ENCODE measurements at places on chromosomes 2 and 18.

DNA sequence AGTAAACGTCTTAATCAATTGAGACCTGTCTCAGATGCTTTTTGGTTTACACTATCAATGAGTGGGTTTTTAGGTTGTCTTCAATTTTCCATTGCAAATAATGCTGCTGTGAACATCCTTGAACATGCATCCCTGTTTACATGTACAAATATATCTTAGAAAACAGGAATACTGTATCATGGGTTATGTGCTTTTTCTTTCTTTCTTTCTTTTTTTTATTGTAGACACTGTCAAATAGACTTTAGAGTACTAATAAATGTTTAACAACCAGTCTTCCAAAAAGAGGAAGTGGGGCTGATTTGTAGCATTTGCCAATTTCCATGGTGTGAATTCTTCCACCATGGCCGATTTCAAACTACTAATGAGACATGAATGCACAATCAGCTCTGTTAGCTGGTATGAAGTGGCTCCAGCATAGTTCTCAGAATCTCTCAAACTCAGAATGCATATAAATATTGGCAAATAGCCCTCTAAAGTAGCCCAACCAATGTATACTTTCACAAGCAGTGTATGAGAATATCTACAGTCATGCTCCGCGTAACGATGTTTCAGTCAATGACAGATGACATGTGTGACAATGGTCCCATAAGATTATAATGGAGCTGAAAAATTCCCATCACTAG is 50.3 kb upstream of the B3GNT2 start:
- no peak for DNase-seq

DNA sequence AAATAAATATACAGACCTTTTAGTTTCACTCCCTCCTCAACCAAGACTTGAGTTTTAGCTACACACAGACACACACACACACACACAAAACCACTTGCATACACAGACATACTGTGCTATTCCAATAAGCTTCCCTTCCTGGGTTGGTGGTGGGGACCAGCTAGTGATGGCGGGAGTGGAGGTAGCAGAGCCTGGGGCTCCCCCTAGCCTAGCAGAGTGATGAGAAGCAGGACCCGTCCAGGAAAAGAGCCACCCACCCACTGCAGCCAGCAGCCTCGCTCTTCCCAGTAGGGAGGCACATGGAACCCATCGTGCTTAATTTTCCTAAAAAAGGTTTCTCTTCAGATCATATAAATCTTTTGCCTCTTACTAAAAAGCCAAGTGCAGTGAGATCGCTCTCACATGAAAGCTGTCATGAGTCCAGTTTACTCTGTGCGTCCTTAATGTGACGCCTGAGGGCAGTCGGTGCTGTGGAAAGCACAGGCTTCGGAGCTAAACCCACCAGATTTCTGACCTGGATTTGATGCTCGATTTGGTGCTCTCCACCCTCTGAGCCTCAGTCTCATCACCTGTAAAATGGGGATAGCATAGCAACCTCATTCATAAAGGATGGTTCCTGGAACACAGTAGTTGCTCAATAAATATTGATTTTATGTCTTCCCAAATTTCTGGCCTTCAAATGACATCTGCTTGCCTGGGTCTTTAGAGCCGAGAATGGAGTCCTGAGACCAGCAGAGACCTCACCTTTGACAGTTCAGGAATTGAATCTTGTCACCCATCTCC is 60.1 kb upstream of the YWHAQ start:
- DNase-seq: no peak

DNA sequence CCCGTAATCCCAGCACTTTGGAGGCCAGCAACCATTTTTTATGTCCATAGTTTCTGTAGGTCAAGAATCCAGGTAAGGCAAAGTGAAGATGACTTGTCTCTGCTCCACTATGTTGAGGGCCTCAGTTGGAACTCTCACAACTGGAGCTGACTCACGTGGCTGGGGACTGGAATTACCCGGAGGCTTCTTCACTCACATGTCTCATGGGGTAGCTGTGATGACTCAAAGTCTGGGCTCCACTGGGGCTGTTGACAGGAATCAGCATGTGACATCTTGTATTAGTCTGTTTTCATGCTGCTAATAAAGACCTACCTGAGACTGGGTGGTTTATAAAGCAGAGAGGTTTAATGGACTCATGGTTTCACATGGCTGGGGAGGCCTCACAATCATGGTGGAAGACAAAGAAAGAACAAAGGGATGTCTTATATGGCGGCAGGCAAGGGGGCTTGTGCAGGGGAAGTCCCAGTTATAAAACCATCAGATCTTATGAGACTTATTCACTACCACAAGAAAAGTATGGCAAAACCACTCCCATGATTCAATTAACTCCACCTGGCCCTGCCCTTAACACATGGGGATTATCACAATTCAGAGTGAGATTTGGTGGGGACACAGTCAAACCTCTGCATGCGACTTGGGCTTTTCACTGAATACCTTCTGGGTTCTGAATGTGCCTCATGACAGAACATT is 7.8 kb upstream of the PPP1R1C start:
- DNase-seq: no peak

DNA sequence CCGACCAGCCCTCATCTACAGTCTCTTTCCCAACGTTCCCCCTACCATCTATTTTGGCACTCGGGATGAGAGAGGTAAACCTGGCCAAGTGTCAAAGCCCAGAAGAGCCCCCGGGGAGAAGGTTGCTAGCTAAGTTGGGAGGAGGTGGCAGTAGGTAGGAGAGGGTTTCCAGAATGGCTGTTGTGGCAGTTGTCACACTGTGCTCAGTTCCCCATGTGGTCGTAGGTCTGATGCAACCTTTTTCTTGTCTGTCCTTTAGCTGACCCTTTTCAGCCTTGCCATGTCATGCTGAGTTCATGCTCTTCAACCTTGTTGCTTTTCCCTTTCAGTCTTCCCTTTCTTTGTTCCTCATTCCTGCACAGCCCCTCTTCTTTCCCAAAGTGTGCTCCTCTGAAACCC is 34.5 kb downstream of the TTLL4 start:
- no peak for DNase-seq

- no peak for DNase-seq
Measured at GRCh38 chr18:69992776-69993175, 45.1 kb upstream of the CD226 start.

GRCh38 chr18:1907470-1908206 is 663.7 kb downstream of the METTL4 start:
- no peak for DNase-seq

DNA sequence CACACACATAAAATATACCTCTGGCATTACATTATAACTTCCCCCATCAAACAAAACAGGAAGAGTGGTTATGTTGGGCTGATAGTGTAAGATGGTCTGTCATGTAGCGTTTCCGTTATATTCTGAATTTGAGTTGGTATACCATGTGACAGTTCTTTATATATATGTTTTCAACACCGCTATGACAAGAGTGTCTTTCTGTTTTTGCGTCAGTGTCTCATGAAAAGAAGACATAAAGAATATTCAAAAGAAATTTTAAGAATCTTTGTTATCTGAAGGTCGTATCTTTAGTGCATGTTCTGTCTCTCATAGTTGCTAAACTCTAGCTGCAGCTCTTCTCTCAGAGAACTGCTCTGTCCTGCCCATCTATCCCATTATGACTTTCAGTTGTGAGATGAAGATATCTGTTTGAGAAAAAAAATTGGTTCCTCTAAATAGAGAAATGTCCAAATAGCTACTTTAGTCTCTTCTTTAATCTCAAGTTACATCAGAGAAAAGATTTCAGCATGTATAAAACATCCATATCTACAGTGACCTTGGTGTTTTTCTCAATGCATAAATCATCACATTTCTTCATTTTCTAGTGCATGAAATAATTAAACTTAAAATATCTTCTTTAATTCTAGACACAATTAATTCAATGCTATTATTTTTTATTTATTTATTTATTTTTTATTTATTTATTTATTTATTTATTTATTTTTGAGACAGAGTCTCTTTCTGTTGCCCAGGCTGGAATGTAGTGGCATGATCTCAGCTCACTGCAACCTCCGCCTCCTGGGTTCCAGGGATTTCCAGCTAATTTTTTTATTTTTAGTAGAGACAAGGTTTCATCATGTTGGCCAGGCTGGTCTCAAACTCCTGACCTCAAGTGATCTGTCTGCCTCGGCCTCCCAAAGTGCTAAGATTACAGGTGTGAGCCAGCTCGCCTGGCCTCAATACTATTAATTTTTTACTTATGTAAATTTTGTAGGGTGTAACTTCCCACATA is 24.3 kb upstream of the PSME4 start:
- no peak for DNase-seq

DNA sequence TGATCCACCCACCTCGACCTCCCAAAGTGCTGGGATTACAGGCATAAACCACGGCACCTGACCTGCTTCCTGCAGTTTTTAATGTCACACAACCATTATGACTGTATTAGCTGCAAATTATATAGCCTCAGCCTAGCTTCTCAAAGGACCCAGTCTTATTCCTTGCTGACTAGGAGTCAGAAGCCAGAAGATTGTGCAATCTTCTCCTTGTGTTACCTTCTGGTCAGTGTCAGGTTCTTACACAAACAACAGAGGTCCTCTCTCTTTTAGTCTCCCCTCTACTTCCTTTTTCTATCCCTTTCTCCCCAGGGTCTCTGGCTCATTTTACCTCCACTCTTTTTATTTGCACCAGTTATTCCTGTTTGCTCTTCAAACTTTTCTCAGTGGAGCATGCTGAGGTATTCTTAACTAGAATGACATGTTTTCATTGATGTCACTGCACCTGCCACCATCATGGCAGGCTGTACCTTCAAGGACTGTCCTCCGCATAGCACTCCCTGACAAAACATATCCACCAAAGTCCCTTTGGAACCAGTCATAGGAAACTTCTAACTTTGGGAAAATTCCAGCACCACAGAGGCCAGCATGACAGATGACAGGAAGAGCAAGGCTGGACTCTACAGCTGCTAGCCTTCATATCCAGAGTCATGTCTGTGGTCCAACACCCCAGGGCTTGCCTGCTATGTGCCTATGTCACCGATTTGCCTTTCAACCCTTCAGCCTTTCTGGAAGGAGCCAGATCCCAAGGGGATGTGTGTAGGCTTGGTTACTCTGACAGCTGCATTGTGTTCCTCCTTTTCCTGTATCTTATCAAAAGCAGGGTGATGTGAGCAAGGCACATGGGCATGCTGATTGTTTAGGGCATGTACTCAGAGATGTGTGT is 45.2 kb upstream of the EPC2 start:
- DNase-seq: no peak

GRCh38 chr2:228599297-228599696 is 417.8 kb upstream of the SPHKAP start:
- no peak for DNase-seq

DNA sequence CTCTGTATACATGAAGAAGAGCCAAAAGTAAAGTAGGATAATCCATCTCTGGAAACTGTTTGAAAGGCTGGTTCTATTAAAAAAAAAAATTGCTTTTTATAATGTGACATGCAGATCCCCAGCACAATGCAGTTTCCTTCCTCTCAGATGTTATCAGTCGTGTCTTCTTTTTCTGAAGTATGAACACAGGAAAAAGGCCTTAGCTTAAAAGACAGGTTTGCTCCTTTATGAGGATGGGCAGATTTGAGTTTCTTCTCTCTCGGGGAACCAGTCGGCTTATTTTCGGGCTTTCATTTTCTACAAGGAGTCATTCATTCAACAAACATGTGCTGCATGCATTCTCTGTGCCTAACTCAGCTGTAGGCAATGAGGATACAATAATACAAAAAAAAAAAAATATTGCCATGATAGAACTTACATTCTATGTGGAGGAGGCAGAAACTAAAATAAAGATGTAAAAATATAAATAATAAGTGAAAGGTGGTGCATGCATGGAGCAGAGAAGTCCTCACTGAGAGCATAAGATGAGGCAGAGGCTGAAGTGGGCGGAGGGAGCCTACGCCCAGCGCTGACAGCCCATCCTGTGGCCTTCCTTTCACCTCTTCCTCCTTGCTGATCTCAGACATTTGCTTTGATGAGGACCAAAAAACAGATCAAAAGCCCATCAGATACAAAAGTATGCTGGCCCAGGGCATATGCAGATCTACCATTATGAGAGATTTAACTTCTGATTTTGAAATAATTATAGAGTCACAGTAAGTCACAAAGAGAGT is at the start of gene CD226:
CD226 (minus strand) TSS at position 513 of the 773 bp plus-strand sequence; CDS start at position 46, 467 bp downstream.
- no peak for DNase-seq
